Karpas-422 (cell line): ENCODE measurements at places on chromosomes 5 and 9. TPM values are rescaled to one million over a fixed set of nuclear protein-coding genes. Genes with fewer than 3 reads are reported as not detected.

DNA sequence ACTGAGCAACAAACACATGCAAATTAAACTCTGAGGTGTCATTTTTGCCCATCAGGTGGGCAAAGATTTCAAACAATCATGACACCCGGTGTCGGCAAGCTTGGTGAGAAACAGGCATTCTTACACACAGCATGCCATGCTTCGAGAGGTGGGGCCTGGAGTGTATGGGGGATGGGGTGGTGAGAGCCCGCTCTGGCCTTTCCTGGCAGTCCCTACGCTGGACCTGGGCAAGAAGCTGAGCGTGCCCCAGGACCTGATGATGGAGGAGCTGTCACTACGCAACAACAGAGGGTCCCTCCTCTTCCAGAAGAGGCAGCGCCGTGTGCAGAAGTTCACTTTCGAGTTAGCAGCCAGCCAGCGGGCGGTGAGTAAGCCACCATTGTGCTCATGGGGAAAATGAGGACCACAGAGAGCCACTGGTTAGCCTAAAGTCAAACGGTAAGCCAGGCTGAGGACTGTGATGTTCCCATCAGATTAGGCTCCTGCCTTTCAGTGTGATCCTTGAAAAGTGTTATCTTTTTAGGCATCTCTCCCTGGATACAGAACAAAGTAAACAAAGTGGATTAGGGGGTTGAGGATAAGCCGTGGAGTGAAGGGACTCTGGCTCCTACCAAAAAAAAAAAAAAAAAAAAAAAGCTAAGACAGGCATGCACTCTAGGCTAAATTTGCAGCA lies 9.4 kb downstream of the MYOZ3 start:
- no peak for DNase-seq

GRCh38 chr9:111482694-111483438 lies 1.3 kb downstream of the ECPAS start:
- peak; percentile 86 for DNase-seq

GRCh38 chr5:27241564-27242257 lies 203.3 kb upstream of the CDH9 start:
- DNase-seq, result no peak

GRCh38 chr5:24712047-24712446 lies 67.3 kb upstream of the CDH10 start:
- DNase-seq, result no peak

DNA sequence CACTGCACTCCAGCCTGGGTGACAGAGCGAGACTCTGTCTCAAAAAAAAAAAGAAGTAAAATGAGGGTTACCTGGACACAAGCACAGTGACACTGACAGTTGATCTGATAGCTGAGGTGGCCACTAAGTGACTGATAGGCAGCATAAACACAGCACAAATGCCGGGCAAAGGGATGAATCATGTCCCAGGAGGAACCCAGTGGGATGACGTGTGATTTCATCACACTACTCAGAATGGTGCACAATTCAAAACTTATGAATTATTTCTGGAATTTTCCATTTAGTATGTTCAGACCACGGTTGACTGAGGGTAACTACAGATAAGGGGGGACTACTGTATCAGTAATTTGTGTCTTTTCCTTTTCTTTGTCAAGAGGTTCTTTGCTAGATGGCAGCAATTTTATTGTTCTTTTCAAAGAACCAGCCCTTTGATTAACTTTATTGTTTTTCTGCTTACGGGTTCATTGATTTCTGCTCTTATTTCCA lies 34.3 kb upstream of the RNF130 start:
- no peak for DNase-seq

DNA sequence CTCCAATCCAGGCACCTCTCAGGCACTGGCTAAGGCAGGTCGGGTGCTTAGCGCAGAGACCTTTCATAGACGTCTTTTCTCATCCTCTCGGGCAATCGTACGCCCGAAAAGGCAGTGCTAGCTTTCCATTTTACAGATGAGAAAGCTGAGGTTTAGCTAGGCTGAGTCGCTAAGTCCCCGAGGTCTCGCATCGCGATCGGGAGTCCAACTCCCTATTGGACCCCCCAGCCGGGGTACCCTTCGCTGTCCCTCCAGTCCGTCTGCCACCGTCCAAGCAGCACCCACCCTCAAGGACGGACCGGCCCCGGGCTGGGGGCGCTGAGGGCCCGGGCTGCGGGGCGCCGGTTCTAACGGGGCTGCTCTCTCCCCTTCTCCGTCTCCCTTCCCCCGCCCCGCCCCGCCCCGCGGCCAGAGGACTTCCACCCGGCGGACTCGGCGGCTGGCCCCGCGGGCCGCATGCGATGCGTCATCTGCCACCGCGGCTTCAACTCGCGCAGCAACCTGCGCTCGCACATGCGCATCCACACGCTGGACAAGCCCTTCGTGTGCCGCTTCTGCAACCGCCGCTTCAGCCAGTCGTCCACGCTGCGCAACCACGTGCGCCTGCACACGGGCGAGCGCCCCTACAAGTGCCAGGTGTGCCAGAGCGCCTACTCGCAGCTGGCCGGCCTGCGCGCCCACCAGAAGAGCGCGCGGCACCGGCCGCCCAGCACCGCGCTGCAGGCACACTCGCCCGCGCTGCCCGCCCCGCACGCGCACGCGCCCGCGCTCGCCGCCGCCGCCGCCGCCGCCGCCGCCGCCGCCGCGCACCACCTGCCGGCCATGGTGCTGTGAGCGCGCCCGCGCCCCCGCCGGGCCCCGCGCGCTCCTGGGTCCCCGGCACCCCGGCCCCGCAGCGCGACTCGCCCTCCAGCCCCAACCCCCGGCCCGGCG lies 12.5 kb upstream of the EXOSC2 start:
- peak; percentile 88 for DNase-seq

GRCh38 chr9:36436909-36437308 lies 36.8 kb upstream of the RNF38 start:
- DNase-seq, result no peak

DNA sequence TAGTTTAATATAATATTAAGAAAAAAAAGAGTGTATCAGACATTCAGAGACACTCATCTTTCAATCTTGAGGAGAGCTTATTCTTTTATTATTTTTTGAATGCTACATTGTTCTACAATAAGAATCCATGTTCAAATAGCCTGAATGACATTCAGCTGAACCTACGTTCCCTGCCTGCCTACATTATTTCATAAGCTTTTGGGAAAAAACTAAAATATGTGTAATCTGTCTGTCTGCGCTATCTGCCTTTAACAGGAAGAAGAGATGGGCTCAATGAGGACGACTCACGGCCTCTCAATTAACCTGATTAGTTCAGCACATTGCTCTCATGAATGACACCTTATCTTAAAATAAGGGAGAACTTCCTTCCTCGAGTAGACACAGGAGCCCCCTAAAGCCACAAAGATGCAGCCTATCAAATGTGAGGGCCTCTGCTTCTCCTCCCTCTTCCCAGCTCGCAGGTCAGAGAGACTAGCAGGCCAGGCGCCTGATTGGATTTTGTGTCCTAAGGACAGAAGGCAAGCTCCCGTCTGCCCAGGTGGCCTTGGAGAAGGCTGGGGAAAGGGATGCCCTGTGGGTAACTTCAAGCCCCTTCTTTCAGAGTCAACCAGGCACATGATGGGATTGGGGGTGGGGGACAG lies 37.8 kb downstream of the EBF1 start:
- DNase-seq, result no peak

- no peak for DNase-seq
Observed at GRCh38 chr5:107135391-107135790, 535.3 kb downstream of the EFNA5 start.

DNA sequence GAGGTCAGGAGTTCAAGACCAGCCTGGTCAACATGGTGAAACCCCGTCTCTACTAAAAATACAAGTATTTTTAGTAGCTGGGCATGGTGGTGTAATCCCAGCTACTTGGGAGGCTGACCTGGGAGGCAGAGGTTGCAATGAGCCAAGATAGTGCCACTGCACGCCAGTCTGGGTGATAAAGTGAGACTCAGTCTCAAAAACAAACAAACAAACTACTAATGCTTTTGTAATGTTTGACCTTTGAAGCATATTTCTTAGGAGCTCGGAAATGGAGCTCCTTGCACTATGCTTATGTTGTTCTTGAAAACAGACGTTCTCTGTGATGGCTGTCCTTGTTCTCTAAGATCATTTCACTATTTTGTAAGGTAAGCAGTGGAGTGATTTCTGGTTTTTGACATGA lies 6.0 kb downstream of the F2RL2 start:
- no peak for DNase-seq

DNA sequence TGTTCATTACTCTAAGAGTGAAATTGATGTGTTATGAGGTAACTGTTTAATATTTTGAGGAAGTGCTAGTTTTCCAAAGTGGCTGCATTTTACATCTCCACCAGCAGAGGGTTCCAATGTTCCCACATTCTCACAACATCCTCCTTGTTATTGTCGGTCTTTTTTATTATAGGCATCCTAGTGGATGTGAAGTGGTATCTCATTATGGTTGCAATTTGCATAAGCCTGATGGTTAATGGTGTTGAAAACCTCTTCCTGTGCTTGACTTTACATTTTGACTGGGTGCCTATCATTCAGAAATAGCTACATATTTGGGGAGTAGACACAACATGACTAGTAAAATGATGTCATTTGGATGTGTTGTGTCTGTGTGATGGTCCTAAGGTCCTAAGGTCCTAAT lies 143.6 kb downstream of the MRPS30 start:
- peak; percentile 75 for DNase-seq

- DNase-seq, result no peak
Observed at GRCh38 chr5:72837524-72838096, 21.1 kb downstream of the TNPO1 start.

- DNase-seq, result peak; percentile 14
Observed at GRCh38 chr9:132074736-132075135, 4.9 kb downstream of the MED27 start.

- DNase-seq, result no peak
Observed at GRCh38 chr9:9913276-9913832, 699.4 kb downstream of the PTPRD start.

GRCh38 chr5:79241535-79241979 lies 5.6 kb downstream of the JMY start:
- DNase-seq, result no peak

DNA sequence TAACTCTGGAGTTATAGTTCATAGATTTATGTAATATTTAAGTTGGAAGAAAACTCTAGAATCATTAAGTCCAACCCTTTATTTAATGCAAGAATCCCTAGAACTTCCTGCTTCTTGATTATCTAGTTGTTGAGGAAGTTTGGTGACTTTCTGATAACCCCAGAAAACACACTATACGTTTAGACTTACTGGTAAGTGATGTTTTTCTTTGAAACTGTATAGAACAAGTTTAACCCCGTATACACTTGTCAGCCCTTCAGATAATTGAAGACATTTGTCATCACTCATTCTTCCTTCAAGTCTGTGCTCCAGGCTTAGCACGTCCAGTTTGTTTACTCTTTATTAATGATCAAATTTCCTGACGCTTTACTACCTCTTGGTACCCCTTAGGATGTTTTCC lies 9.0 kb downstream of the NDUFS4 start:
- DNase-seq, result no peak

GRCh38 chr5:170562875-170563228 lies 59.0 kb downstream of the KCNIP1 start:
- DNase-seq, result no peak

GRCh38 chr5:113387844-113388243 lies 46.9 kb downstream of the TSSK1B start:
- no peak for DNase-seq

DNA sequence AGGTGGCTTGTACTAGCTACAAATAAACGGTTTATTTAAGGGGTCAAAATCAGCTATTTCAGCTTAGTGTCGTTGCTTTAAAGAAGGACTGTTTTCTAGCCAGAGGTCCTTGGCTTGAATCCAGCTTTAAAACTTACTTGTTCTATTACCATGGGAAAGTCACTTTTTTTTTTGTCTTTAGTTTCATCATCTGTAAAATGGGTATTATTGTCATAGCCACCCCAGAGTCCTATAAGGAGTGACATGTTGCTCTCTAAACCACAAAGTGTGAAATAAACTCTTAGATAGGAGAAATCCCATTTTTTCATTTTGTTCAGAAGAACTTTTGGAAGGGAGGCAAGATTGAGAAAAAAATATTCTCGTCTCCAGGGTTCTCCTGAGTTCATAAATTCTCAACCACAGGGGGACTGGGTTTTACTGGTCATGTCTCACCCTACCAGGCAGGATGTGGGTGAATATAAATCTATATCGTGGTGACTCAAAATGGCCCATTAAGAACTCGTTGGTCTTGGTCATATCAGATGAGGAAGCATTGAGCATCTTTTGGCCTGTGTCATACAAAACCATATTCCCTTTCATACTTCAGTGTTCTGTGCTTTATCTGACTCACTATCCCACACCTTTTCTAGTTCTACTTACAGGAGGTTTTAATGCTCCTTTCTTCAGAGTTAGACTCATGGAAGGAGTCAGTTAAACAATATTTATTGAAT lies 202.7 kb upstream of the NR3C1 start:
- no peak for DNase-seq

- DNase-seq, result no peak
Observed at GRCh38 chr9:7739595-7739994, 60.0 kb downstream of the DMAC1 start.

DNA sequence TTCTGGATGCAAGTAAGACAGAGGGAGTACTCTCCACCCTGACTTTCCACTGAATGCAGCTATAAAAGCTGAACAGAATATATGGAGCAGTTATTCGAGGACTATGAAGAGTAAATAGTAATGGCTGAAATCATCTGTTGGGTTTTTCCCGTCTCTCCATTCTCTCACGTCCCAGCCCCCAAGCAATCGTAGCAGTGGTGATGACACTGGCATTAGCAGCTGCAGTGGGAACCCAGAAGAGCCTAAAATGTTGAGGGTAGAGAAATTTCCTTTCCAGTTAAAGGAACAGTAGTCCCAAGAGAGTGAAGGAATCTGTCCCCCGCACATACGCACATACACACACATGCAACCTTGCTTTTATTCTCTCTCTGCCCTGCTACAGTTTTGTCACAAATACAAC lies 33.2 kb downstream of the MED27 start:
- no peak for DNase-seq

DNA sequence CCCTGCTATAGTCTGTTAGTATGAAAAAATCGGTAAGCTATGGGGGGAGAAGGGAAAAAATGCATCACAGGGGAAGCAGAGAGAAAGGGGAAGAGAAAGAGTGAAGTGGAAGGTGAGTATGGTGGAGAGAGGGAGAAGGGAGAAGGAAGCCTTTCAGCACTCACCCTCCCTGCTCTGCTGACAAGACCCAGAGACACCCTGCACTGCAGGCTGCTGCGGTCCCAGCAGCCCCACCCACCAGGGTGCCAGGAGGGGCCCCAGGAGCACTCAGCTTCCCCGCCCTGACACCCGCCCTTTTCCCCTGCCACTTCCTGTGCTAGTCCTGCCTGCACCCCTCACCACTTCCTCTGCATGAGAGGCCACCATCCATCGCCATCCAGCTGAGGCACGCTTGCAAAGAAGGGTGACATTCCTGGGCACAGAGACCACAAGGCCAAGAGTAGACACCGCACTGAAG lies 12.7 kb downstream of the STK10 start:
- DNase-seq, result peak; percentile 92

Gene SLC6A19
- total RNA-seq, result not detected in 2 replicates

Gene SNCAIP
- total RNA-seq, result not detected in 2 replicates

Gene IFNA21
- not detected in 2 replicates for total RNA-seq

Gene SLC36A2
- total RNA-seq, result not detected in 2 replicates

Gene CCNG1
- total RNA-seq, result 109 and 270 TPM in 2 replicates

Gene PRR16
- not detected in 2 replicates for total RNA-seq

Gene ORM2
- total RNA-seq, result not detected in 2 replicates

Gene MAMDC4
- 7.9 TPM in 2 replicates for total RNA-seq

Gene PHF24
- total RNA-seq, result not detected in 2 replicates
